Endothelial cell (in vitro differentiated cells): ENCODE measurements at places on chromosomes 6 and 20. TPM values are rescaled to one million over a fixed set of nuclear protein-coding genes. Genes with fewer than 3 reads are reported as not detected.

RIPPLY2 gene
- not detected for total RNA-seq

FAM83C gene
- not detected for total RNA-seq

MROH8 gene
- total RNA-seq = 4.3 TPM

BANF2 gene
- total RNA-seq = not detected
